Astrocyte of the spinal cord (primary cell): ENCODE measurements at places on chromosomes 6 and 20.
A peak's percentile ranks its signal among the peaks of the same experiment; 100 is the strongest.

DNA sequence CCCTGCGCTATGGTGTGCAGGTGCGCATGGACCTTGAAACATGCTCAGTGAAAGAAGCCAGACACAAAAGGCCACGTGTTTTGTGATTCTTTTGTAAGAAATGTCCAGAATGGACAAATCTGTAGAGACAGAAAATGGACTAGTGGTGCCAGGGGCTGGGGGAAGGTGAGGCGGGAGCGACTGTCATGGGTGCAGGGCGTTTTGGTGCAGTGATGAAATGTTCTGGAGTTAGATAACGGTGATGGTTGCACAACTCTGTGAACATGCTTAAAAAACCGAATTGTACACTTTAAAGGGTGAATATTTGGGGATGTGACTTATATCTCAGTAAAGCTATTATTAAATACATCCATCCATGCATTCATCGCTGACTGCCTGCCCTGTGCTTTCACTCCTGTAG, 31.7 kb upstream of the NTSR1 start:
- no peak for DNase-seq

- DNase-seq = no peak
These were observed 29.8 kb downstream of the SNAI1 start for GRCh38 chr20:50012282-50013263.

GRCh38 chr6:11388983-11389944, 148.3 kb upstream of the TMEM170B start:
- DNase-seq = no peak

GRCh38 chr20:53800883-53801604, 207.4 kb upstream of the ZNF217 start:
- DNase-seq = no peak

- DNase-seq = no peak
These were observed 1.6 kb upstream of the OGFRL1 start for GRCh38 chr6:71287038-71287437.

GRCh38 chr6:42653851-42654250, 68.5 kb downstream of the PRPH2 start:
- no peak for DNase-seq

DNA sequence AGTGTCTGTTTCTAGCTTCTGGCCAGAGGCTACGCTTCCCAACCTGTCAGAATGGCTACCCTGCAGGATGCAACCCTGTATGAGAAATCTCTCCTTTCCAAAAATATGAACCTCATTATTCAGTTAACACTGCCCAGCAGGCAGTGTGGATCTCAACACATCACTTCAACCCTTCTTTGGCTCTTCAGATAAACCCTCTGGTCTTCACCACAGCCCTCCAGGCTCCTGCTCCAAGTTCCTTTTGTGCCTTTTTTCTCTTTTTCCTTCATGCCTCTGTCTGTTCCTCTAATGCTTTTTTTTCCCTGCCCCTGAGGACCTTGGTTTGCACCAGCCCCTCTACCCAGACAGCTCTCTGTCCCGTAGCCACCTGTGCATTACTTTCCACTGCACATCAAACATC, 207.4 kb downstream of the MYLK4 start:
- no peak for DNase-seq

DNA sequence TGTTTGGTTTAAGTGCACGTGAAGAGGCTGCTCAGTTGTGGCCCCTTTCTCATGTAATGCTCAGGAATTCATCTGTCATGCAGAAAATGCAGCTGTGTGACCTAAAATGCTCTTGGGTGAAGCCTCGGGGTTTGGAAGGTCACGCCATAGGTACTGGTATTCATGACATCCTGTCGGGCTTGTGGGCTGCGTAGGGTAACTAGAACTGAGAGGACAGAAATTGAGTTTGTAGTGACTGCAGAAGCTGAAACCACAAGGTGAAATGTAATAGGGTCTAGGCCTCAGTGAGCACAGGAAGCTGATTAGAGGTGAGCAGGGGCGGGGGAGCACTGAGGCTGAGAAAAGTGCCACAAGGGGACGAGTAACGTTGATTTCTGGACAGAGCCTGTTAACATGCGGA, 128.8 kb downstream of the SOBP start:
- no peak for DNase-seq

- DNase-seq = peak; percentile 32
These were observed 136.6 kb downstream of the COL9A1 start for GRCh38 chr6:70166088-70166958.

DNA sequence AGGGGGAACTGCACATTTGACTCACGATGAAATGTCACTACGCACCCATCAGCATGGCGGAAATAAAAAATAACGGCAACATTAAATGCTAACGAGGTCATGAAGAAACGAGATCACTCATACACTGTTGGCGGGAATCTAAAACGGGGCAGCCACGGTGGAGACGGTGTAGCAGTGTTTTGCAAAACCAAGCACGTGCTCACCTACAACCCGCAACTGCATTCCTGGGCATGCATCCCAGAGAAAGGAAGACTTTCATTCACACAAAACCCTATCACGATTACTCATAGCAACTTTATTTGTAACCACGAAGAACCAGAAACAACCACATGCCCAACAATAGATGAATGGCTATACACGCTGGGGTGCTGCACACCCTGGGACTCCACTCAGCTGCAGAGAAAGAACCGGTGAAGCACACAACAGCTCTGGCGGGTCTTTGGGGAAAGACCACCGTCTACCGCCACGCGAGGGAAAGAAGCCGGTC, 77.0 kb downstream of the YTHDF1 start:
- peak; percentile 32 for DNase-seq
